RKO (cell line): ENCODE measurements at places on chromosomes 2 and 18.
A peak's percentile ranks its signal among the peaks of the same experiment; 100 is the strongest.

GRCh38 chr2:224781400-224781799, 65.2 kb upstream of the CCDC195 start:
- DNase-seq, result no peak

- no peak for DNase-seq
These were observed 35.4 kb downstream of the PDE1A start for GRCh38 chr2:182391443-182391842.

- no peak for DNase-seq
These were observed 50.5 kb upstream of the LGALSL start for GRCh38 chr2:64403426-64403825.

GRCh38 chr2:60439219-60439974, 114.1 kb downstream of the BCL11A start:
- DNase-seq, result no peak

GRCh38 chr2:200738590-200738989, 73.1 kb upstream of the BZW1 start:
- no peak for DNase-seq

DNA sequence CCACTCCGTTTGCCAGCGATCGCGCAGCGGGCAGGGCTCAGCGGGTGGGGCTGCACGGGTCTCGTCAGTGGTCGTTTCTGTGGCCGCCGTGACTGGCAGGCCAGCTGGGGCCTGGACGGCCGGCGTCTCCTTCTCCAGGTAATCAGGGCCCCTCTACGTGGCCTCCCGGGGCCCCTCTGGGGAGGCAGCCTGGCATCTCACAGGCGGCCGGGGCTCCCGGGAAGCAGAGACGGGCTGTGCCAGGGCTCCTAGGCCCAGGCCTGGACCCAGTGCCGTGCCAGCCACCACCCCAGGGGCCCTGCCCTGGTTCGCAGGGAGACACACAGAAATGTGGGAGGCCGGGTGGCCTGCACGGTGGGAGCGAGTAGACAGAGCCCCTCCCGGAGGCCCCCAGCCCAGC, 59.5 kb downstream of the NFATC1 start:
- DNase-seq, result no peak

GRCh38 chr2:141557329-141558095, 573.3 kb downstream of the LRP1B start:
- DNase-seq, result peak; percentile 92

DNA sequence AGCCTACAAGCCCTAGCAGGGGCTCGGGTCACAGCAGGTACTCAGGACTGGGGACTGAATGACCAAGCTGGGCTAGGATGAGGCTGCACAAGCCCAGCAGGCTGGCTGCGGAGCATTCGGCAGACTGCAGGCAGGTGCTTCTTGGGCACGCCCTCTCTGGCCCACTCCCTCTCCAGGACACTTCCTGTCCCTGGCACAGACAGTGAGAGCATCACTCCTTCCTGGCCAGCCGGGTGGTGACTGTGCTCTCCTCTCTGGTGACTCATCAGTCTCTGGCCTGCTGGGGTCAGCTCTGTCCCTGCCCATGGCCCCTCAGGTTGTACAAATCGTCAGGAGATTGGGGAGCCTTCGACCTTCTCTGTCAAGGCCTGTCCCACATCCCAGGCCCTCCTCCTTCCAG, 22.5 kb downstream of the C1QL2 start:
- DNase-seq, result peak; percentile 31

- DNase-seq, result peak; percentile 40
These were observed 285.4 kb downstream of the NRXN1 start for GRCh38 chr2:50746526-50746925.

GRCh38 chr2:200405599-200406298, 99.3 kb downstream of the SPATS2L start:
- peak; percentile 97 for DNase-seq

GRCh38 chr2:10297959-10298531, 4.7 kb upstream of the HPCAL1 start:
- peak; percentile 96 for DNase-seq
